ENCODE measurements at places on chromosomes 16 and 17. TPM values are rescaled to one million over a fixed set of nuclear protein-coding genes. Genes with fewer than 3 reads are reported as not detected.

Gene FOXO3B
- 3.2 TPM for total RNA-seq

Gene FCSK
- total RNA-seq: 16.8 TPM

Gene SULT1A4
- total RNA-seq: 2.2 TPM

Gene MT1M
- not detected for total RNA-seq

Gene PYDC1
- not detected for total RNA-seq

Gene MYL11
- not detected for total RNA-seq

Gene EPN3
- not detected for total RNA-seq

Gene SKAP1
- total RNA-seq: 144 TPM

Gene TAC4
- total RNA-seq: not detected

Gene C1QTNF8
- not detected for total RNA-seq

Gene SPATA20
- total RNA-seq: 6.2 TPM

- no peak for DNase-seq
These were observed 35.4 kb downstream of the GINS2 start for GRCh38 chr16:85653290-85653891.

DNA sequence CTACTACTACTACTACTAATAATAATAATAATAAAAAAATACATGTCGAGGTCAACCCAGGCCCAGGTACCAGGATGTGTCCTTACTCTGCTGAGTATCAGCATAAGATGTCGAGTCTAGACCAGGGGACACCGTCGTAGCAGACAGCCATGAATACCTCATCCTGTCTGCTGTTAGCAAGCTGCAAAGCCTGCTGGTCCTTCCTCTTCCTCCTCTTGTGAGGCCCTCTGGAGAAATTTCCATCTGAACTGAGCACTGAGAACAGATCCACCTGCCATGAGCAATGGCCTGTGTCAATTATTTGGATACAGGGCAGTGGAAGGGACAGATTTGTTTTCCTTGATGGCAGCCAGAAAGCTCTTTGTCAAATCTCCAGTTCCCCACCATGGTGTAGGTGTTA, 168.5 kb downstream of the XYLT1 start:
- DNase-seq: peak; percentile 15

GRCh38 chr16:57526498-57526897, 9.9 kb downstream of the CCDC102A start:
- DNase-seq: no peak

DNA sequence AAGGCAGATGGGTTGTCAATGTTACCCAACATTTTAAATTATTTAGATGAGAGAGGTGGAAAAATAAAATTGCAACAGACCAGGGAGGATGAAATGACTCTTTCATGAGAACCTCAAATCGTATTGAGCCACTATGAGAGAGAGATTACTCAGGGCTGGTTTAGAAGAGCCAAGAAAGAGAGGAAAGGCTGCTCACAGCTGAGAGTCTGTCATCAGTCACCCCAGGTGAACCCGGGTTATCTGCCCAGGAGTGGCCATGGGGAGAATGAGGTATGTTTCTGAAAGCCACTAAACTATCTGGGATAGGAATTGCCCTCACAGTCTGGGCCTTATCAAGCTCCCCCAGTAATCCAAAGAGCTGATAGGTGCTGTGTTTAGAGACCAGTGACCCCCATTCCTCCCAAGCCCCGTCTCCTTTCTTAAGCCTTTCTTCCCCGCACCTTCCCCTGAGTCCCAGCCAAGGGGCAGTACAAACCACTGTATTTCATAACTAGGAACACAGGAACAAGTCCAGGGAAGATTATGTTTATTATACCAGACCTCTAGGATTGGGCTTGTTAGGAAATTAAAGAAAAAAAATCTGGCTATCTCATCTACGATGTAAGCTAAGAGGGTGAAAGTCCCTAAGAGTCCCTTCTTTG, 158.9 kb upstream of the NOL11 start:
- no peak for DNase-seq

DNA sequence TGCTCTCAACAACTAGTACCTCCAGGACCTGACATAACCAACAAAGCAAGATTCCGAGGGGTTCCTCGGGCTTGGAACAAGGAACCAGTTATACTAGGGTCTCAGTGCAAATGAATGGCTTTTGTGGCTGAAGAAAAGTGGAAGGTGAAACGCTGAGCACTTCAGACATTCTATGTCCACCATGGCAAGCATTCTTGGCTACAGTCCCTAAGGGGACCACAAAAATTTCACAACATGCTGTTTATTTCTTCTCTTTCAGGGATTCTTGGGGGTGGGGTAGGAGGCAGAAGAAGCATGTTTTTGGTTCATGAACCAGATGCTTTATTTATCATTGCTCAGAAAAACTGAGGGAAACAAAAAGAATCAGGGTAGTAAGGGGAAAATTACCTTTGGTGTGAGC, 479.9 kb upstream of the CDH11 start:
- DNase-seq: no peak

DNA sequence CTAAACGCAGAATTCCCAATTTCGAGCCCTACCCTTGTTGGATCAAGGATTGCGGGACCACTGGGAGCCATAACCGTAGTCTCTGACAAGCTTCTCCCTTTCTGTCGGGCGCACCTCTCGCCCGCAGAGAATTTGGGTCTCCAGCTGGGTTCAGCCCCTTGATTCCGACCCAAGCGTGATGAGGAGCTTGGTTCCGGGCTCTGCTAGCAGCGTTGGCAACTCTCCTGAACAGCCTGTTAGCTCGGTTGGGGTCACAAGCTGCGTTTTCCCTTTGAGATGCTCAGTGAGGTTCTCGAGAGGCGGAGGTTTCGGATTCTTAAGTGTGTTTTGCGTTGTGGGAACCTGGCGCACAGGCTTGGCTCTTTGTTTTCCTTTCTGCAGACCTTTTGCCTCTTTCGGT, 655 bp downstream of the ATXN1L start:
- peak; percentile 44 for DNase-seq

GRCh38 chr17:63838631-63839171, 3.8 kb downstream of the SMARCD2 start:
- DNase-seq: no peak

DNA sequence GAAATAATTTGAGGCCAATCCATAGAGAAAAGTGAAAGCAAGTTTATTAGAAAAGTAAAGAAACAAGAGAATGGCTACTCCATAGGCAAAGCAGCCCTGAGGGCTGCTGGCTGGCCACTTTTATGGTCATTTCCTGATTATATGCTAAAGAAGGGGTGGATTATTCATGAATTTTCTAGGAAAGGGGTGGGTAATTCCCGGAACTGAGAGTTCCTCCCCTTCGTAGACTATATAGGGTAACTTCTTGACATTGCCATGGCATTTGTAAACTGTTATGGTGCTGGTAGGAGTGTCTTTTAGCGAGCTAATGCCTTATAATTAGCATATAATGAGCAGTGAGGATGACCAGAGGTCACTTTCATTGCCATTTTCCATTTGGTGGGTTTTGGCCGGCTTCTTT, 4.4 kb downstream of the DHRS7B start:
- no peak for DNase-seq

GRCh38 chr16:23724096-23724784, 11.2 kb upstream of the ERN2 start:
- no peak for DNase-seq

GRCh38 chr17:81027038-81027437, 7.9 kb upstream of the BAIAP2 start:
- DNase-seq: no peak

Data from activated CD4-positive, alpha-beta T cell treated with anti-CD3 and anti-CD28 coated beads, Interleukin-2, amount 10 ng/mL, durations not matched to agents 7 days and 5 days (primary cell).